ENCODE measurements at places on chromosomes 7 and 10.

DNA sequence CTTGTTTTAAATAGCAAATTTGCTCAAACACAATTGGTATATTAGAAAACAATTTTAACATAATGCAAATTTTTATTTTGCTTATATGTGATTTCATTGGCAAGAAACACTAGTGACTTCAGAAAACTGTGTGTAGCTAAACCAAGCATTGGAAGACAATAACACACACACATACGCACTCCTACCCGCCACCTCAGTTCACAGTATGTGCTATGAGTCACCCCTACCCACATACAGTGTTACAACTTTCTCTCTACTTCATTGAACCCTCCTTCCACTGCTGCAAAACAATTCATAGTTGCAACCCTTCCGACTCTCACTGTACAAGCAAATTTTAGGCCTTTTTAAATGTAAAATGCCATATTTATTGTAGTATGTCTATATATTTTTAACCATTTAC, 119.9 kb upstream of the THSD7A start:
- no peak for DNase-seq

DNA sequence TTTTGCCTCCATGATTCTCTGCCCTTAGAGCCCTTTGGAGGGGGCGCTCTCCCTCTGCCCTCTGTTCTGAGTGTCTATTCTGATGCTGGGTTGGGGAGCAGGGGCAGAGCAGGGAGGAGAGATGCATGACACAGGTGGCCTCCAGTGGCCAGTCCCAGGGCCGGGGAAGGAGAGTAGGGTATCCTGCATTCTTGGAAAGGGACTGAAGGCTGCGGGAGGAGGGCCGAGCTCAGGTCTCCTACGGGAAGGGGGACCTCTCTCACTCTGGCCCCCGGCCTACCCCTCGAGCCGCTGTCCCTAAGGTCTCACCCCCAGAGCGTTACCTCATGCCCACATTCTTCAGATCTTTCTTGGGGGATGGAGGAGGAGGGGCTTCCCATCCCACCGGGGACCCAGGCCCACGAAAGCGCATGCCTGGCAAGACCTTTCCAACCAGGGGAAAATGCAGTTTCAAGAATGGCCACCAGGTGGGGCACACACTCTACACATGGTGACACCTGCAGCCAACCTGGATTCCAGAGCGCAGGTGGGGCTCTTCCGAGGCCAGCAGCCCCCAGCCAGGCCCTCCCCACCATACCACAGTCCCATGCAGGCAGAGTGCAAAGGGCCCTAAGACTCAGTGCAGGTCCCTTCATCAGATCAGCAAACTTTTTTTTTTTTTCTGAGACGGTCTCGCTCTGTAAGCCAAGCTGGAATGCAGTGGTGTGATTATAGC, 86.4 kb downstream of the MYL10 start:
- DNase-seq, result peak; percentile 44

DNA sequence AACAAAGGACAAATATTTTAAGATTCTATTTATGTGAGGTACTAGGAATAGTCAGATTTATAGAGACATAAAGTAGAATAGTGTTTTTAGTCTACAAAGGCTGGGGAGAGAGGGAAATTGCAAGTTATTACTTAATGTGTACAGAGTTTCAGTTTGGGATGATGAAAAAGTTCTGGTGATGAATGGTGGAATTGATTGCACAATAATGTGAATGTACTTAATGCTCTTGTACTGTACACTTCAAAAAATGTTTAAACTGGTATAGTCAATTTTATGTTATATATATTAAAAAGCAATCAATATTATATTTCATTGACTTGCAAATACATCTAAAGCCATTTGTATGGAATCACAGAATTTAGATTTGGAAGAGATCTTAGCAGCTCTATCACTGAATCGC, 213.4 kb downstream of the PPP1R3A start:
- no peak for DNase-seq

GRCh38 chr10:112653215-112653614, 206.2 kb downstream of the VTI1A start:
- no peak for DNase-seq

DNA sequence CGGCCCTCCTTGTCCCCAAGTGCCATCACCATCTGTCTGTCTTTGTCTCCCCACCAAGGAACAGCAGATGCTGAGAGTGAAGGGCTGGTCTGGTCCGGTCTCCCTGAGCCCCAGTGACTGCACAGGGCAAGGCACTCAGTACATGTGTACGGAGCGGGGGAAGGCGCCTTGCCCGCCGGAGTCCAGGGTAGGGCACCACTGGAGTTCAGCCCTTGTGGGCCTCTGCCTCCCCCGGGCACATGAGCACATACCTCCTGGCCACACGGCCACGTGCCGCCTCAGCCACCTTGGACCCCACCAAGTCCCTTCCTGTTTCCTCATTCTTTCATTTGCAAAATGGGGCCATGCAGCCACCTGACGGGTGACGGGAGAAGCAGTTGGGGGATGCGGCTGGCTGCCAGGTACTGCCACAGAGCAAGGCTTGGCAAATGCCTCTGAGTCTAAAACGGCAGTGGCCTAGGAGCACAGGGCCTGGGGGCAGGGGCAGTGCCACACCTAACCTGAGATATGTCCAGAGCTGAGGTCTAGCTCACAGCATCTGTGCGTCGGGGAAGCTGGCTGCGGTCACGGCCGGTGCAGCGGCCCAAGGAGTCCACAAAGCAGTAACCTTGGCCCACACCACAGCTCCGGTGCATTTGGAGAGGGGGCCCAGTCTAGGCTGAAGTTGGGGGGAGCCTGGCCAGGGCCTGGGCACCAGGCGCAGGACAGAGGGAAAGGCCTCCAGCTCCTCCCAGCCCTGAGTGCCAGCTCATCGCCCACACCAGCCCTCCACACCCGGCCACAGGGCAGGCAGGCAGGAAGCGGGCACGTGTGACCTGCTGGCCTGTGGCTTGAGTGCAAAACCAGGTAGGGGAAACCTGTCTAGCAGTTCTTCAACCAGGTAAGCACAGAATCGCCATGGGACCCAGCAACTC, 5.2 kb downstream of the ADAP1 start:
- DNase-seq, result no peak

- DNase-seq, result no peak
Measured at GRCh38 chr10:107971973-107972372, 807.5 kb upstream of the SORCS1 start.

GRCh38 chr10:71774916-71775702, 1.8 kb upstream of the VSIR start:
- no peak for DNase-seq

- DNase-seq, result no peak
Measured at GRCh38 chr7:68504716-68505115, 1093.6 kb upstream of the AUTS2 start.

- DNase-seq, result no peak
Measured at GRCh38 chr7:4770886-4771285, 4.5 kb upstream of the AP5Z1 start.

DNA sequence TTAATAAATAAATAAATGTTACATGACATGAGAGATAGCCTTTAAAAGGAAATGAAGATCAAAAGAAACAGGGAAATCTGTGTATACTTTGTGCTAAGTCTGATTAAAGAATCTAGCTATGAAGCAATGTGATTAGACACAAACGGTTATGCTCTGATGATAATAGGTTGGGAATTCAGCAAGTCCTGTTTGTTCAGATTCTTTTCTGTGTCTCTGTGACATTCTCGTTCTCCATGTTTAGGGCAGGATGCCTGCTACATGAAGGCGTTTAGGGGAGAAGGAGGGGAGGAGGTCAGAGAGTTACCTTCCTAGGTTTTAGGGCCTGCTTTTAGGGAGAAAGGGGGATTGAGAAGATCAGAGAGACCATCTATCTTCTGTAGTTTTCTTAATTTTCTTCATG, 555.3 kb downstream of the DNAJB9 start:
- DNase-seq, result no peak

Data from NCI-H1930 (cell line).